ENCODE measurements at places on chromosomes 3 and 15.
A peak's percentile ranks its signal among the peaks of the same experiment; 100 is the strongest.

DNA sequence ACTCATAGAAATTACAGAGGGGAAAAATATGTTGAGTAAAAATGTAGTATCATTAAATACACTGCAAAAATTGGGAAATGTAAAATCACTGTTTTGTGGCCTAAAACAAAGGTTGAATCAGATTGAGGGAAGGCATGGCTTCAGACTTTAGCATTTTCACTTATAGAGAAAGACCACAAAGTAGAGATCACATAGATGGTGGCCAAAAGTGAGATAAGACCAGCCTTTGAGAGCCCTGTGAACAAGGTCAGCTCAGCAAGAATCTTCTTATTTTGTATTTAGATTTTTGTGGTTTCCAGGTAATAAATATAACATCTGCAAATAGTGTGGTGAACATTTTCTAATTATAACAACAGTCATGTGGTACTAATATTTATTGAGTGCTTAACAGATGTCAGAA, 544.8 kb upstream of the DPPA4 start:
- no peak for DNase-seq

DNA sequence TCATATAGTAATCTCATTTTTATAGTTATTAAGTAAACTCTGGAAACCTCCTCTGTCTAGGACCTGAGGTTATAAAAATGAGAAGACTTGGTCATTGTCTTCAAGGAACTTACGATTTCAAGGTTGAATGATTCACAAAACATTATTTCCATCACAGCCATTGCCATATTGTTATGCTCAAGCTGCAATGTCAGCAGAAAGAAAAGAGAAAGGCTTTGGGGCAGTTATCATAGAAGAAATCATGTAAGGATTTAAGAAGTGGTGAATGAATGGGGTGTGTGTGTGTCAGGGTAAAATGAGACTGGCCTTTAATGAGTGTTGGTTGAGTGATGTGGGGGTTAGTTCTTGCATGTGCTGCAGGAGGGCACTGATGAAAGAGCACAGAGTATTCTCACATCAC, 346.8 kb downstream of the SQOR start:
- DNase-seq: no peak

DNA sequence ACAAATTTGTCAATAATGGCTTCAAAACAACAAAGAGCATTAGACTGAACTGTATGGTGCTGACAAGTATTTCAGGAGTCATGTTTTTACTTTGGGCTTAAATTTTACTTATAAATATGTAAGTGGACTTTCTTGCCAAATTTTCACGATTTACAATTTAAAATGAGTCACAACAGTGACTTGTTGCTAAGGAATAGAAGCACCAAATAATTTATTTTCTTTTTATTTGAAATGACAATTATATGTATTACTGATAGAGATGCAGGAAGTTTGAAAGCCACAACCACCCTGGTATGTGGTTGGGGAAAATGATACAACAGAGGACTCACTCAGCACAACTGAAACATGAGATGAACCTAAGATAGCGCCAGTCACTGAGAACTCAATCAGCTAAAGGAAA, 90.3 kb downstream of the FMN1 start:
- peak; percentile 45 for DNase-seq

DNA sequence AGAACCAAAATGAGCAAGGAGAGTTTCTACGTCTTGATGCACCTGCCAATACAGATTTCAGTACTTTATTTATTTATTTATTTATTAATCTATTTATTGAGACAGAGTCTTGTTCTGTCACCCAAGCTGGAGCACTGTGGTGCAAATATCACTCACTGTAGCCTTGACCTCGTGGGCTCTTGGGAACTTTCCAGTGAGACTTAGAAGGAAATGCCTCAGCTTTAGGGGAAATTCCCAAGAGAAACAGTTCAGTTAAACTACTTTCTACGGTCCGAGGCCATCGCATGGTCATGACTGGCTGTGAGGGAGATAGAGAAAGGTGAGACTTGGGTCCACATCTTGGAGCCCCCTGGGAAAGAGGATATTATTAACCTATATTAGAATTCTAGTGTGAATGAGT, 47.0 kb upstream of the HERC1 start:
- no peak for DNase-seq

DNA sequence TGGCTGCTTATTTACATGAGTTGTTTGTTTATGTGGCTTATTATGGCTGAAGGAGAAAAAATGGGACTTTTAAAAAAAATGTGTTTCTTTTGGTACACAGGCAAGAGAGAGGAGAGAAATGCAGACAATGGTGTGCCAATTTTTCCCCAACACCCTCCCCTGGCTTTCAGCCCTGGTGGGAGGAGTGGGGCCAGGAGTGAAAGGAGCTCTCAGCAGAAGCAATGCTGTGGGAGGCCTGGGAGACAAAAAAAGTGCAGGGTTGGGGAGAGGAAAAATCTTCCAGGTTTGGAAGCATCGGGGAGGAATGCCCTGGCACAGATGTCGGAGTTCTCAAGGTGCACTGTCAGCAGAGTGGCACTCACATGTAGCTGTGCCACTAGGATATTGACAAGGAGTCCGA, 117.7 kb upstream of the FOXB1 start:
- DNase-seq: no peak

GRCh38 chr15:70741677-70742293, 21.6 kb downstream of the UACA start:
- no peak for DNase-seq

DNA sequence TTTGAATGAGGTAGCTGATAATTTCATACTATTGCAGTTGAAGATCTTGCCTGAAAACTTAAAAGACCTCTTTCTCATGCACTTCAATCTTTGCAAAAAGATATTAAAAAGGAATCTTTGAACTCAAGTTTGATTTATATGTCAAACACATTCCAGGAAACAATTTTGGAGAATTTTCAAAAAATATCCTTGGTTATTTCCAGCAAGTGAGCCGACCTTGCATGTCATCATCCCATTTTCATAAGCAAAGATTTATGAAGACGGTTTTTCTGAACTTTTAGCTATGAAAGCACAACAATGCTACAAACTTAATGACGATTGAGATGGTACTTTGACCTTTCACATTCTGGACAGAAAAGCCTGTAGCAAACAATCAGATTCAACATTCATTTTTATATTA, 95.6 kb downstream of the RFX7 start:
- no peak for DNase-seq

DNA sequence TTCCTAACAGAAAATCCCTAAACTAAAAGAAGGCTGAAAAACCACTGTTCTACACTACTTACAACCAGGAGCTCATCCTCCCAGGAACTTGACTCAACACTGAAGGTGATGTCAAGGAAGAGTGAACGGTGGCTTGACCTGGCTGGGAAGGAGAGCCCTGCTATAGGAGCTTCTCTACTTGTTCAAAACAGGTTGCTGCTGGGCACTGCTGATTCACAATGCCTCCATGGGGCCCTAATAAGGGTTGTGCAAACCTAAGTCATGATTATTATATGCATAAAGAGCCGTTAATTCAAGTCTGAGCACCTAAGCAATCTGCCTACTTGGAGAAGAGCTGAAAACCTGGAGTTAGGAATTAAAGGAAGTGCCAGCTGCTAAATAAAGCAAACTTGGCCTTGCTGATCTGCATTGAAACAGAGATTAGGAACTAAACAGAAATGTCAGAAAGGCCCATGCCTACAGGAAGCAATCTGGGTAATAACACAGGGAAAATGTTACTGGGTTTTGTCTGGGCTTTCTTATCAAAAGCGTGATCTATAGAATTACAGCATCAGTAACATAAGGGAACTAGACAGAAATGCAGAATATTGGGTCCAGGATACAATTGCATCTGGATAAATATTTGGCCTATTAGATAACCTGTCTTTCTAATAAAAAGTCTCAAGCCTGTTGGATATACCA, 243.2 kb downstream of the NEK10 start:
- no peak for DNase-seq

DNA sequence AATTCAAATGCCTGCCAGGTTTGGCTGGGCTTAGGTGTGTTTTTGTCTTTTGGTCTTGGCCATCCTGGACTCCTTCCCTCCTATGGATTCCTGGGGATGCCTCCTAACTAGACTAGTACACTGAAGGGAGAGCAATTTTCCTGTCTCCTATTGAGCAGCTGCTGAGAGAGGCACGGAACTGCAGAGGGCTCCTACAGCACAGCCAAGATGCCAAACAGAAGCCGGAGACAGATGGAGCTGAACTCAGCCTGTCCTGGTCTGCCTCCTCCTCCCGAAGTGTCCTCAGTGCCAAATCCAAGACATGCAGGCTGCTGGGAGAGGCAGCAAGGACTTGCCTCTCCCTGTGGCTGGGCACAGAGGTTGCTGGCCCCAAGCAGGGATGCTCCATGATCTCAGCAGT, 256.6 kb upstream of the PROK2 start:
- DNase-seq: no peak

- no peak for DNase-seq
Measured at GRCh38 chr15:87967951-87968350, 288.6 kb downstream of the NTRK3 start.

DNA sequence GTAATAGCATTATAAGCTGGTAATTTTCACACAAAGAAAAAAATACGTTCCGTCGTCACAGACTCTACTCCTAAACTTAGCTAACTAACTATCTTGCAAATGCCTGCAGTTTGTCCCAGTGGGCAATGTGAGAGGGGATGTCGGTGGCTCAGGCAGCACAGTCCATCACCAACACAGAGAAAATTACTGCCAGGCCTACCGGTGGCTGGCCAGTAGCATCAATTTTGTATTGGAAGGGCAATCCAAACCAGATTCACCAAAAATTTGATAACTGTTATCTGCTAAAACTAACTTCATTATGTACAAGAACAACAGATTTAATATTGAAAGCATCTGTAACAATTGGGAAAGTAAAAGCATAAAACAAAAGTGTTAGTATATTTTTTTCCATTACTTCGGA, 37.4 kb upstream of the RASA2 start:
- no peak for DNase-seq

DNA sequence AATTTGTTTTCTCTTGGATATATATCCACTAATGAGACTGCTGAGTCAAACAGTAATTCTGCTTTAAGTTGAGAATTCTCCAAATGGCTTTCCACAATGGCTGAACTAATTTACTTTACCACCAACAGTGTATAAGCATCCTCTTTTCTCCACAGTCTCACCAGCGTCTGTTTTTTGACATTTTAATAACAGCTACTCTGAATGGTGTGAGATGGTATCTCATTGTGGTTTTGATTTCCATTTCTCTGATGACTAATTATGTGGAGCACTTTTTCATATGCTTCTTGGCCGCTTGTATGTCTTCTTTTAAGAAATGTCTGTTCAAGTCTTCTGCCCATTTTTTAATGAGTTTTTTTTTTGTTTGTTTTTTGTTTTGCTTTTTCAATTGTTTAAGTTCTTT, 206.2 kb downstream of the CTNNB1 start:
- no peak for DNase-seq

DNA sequence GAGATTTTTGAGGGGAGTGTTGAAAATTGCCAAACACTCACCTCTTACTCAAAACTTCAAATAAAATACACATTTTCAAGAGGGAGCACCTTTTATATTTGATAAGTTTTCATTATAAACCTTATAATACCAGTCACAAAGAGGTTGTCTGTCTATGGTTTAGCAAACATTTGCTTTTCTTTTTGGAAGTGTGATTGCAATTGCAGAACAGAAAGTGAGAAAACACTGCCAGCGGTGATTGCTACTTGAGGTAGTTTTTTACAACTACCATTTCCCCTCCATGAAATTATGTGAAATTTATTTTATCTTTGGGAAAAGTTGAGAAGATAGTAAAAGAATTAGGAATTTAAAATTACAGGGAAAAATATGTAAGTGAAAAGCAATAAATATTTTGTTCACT, 20.1 kb downstream of the DIPK2A start:
- no peak for DNase-seq

GRCh38 chr3:117305681-117306080, 596.1 kb downstream of the TUSC7 start:
- DNase-seq: no peak

GRCh38 chr15:65028338-65028737, 1.1 kb downstream of the MTFMT start:
- DNase-seq: no peak

DNA sequence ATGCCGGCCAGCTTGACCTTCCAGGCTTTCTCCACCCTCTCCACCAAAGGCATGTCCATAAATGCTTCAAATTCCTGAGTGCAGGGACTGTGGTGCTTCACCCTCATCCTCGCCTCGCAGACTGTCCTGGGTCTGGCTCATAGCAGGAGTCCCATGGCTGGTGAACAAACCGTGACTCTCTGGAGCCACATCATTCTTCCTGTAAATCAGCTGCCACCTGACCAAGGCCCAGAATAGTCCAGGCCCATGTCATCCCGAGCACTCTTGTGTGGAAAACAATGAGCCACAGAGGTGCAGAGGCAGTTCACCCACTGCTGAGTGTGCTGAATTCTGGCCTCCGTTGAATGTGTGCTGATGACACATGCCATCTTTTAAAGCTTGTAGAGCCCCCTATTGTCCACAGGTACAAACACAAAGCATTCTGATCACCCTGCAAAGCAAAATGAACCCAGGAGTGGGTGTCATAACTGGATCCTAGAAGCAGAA, 68.6 kb downstream of the ABHD5 start:
- no peak for DNase-seq

- DNase-seq: no peak
Measured at GRCh38 chr15:69154684-69155083, 5.8 kb upstream of the GLCE start.

DNA sequence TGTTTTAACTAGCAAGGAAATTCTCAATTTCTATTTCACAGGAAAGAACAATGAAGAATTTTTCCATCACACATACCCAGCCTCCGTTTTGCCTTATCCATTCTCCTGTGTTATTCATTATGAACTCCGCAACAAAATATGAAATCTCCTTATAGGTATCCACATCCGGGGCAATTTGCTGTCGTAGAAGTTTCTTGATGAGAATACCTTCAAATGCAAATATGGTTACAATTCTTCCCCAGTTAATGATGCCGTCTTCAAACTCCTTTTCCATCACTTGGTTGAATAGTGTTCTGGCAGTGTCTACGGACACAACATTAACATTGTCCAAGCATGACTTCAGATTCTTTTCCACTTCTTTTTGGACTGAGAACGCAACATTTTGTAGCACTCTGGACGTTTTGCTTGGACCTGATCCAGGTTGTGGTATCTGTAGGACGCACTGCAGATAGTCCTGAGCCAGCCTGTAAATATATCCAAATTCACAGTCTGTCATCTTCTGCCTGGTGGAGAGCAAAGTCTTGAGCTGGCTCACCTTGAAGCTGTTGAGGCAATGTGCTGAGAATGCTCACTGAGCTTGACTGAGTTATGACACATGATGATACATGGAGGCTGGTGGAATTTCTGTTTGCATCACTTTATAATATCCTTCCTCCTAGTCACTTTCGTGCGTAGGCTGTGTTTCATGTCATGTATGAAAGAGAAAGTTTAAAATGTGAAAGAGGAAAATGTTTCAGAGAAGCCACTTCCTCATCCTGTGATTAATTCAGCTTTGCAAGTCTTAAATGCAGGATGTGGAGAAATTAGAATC, at the start of gene BCL2A1:
Gene BCL2A1 (minus strand): TSS at position 573 of the 811 bp plus-strand sequence. CDS start 77 bp downstream, at position 496.
- peak; percentile 36 for DNase-seq

DNA sequence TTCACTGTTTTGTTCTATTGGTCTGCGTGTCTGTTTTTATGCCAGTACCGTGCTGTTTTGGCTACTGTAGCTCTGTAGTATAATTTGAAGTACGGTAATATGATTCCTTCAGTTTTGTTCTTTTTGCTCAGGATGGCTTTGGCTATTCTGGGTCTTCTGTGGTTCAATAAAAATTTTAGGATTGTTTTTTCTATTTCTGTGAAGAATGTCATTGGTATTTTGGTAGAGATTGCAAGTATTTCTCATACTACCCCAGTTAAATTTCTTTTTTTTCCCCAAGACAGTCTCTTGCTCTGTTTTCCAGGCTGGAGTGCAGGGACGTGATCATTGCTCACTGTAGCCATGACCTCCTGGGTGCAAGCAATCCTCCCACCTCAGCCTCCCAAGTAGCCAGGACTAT, 53.4 kb downstream of the STARD9 start:
- DNase-seq: no peak
